ENCODE measurements at places on chromosomes 1 and 21. TPM values are rescaled to one million over a fixed set of nuclear protein-coding genes. Genes with fewer than 3 reads are reported as not detected.
A peak's percentile ranks its signal among the peaks of the same experiment; 100 is the strongest.

- no peak for DNase-seq
Observed at GRCh38 chr1:244207042-244207934, 156.2 kb downstream of the ZBTB18 start.

DNA sequence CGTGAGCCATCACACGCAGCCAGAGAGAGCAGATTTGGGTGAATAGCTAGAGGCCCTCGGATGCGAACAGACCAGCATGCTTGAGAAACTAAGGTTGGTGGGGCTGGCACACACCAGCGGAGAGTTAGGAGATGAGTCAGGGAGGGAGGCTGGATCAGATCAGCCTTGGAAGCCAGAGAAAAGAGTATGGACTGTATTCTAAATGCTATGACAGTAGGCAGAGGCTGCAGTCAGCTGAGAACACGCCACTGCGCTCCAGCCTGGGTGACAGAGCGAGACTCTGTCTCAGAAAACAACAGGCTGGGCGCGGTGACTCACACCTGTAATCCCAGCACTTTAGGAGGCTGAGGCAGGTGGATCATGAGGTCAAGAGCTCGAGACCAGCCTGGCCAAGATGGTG is 4.0 kb upstream of the PLEKHM2 start:
- no peak for DNase-seq

DNA sequence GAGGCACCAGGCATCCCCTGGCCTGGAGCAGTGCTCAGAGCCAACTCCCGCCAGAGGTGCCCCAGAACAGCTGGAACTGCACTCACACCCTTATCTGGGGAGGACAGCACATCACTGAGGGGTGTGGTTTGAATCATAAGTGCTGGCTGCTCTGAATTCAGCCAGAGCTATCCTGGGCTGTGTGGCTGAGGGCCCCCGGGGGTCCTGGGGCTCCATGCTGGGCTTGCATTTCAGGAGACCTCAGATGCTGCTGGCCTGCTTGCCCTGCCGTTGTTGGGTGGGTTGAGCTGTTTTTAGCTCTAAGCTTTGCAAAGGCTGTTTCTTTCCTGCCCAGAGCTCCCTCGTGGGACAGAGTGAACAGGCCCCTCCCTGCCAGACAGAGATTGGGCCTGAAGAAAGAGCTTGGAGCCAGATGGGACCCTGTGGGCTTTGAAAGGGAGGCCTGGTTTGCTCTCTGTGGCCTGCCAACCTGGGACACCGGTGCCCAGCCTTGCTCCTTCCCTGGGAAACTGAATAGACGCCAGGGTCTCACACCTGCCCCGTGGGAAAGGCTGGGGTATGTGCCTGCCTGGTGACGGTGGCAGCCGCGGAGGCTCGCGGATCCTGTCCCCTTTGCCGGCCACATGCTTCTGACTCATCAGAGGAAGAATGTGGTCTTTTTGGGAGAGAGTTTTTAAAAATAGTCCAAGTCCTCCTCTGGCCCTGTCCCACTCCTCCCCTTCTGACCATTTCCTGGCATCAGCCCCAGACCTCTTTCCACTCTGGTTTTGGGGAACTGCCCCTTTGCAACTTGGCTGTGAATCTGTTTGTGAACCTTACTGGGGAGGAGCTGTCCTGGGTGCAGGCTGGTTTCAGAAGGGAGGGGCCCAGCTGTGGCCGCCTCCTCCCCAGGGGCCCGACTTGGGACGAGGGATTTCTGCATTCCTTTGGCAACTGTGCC is 30.0 kb downstream of the ARHGEF10L start:
- DNase-seq: peak; percentile 93

DNA sequence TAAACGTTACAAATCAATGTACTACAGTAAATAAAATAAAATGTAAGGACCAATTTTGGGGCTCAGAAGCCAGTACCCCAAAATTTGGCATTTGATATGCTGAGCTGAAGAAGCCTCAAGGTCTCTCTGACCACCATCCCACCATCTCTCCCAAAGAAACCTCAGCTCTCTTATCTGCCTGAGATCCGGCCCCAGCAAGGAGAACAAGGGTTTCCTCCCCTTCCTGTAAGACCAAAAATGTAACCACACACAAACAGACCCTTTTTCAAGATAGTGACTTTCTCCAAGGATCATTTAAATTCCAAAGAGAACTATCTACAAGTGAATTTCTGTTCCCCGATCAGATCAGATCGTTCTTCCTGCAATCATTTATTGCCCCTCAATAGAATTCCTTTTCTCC is 68.1 kb upstream of the SLC45A1 start:
- DNase-seq: no peak

GRCh38 chr1:232620356-232620969 is 9.5 kb downstream of the SIPA1L2 start:
- DNase-seq: no peak

SETDB1 gene
- total RNA-seq: 26.8 TPM

SHISA4 gene
- total RNA-seq: 44.4 TPM

TCHHL1 gene
- total RNA-seq: not detected

All from posterior vena cava (tissue), 2 donors.